SK-MEL-5 (cell line): ENCODE measurements at places on chromosomes 4 and X. TPM values are rescaled to one million over a fixed set of nuclear protein-coding genes. Genes with fewer than 3 reads are reported as not detected.

Gene CFAP47
- 0.19 TPM in 1 of 2 replicates, not detected in the other for total RNA-seq

Gene HMX1
- 0.67 and 1.3 TPM in 2 replicates for total RNA-seq

Gene ARHGAP36
- not detected in 2 replicates for total RNA-seq

Gene RASL11B
- total RNA-seq, result 0.05 and 0.32 TPM in 2 replicates

Gene GPRIN3
- 3.8 and 5.1 TPM in 2 replicates for total RNA-seq
